ENCODE measurements at places on chromosomes 3 and 15.

GRCh38 chr3:56365905-56366640 is 102.2 kb downstream of the ERC2 start:
- DNase-seq: no peak

DNA sequence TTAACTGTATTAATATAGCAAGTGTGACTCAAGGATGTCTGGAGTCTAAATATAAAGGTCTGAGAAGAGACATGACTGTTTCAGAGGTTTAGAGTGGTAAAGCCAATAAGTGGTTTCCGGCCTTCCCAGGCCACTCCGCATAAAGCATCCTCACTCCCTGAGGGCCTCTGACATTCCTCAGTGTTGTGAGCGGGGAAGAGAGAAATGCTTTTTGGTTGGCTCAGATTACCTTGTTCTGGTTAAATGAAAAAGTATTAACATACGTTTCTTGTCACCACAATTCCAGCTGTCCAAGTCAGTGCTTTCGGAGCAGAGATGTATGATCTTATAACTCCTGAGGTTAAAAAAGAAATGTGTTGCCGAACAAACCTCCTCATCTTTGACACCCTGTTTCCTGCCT is 103.8 kb downstream of the RBMS3 start:
- DNase-seq: no peak

- no peak for DNase-seq
These were observed 4.4 kb downstream of the GATA2 start for GRCh38 chr3:128488636-128488990.

GRCh38 chr15:48678851-48679250 is 33.3 kb upstream of the FBN1 start:
- DNase-seq: no peak

- DNase-seq: no peak
These were observed 75.2 kb downstream of the CGNL1 start for GRCh38 chr15:57451555-57451954.

DNA sequence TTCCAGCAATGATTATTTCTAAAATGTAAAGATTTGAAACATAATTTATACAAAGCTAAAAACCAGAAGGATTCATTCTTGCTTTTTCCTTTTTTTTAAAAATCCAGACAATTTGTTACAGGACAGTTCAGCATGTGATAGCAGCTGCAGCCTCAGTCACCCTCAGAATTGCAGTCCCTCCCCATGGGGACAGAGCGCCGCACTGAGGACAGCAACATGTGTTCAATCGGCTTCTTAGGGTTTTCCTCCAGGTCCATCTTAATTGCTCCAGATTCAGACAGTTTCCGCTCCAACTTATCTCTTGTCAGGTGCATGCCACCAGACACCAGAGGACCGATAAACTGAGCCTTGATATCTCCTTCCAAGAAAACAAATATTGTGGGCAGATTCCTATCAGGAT is 134.9 kb upstream of the TBC1D5 start:
- DNase-seq: no peak

DNA sequence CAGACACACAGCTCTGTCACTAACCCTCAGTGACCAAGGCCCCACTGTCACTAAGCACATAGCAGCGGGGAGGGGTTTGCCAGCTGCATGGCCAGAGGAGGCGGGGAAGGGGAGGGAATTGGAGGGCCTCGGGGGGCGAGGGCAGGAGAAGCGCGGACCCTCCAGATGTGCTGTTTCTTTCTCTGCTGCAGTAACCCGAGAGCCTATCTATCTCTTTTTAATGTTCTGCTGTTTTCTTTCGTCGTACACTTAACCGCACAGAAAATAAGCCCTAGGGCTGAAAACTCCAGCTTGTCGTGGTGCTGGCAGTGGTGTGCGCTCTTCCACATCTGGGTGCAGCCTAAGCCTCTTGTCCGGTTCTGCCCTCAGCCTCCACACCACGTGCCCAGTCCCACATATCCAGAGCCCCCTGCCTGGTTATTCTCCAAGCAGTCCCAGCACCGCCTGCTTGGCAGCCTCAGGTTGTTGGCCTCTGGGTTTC is 51.1 kb downstream of the BDH1 start:
- DNase-seq: no peak

GRCh38 chr15:90191794-90192509 is 9.2 kb upstream of the SEMA4B start:
- DNase-seq: no peak

DNA sequence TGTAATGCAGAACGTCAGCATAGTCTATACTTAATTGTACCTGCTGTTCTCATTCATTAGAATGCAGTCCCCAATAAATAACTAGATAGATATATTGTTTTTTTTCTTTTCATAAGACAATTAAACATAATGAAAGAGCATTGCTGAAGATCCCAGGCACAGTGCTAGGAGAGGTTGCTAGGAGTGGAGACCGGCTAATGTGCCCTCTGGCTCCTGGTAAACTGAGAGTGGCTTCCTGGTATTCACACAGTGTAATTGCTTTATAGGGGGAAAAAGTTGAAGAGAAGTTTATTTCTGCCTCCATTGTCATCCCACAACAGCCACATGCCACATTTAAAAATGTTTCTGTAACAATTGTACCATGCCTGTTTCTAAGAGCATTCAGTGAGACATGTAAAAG is 135.6 kb downstream of the MAP2K5 start:
- DNase-seq: no peak

DNA sequence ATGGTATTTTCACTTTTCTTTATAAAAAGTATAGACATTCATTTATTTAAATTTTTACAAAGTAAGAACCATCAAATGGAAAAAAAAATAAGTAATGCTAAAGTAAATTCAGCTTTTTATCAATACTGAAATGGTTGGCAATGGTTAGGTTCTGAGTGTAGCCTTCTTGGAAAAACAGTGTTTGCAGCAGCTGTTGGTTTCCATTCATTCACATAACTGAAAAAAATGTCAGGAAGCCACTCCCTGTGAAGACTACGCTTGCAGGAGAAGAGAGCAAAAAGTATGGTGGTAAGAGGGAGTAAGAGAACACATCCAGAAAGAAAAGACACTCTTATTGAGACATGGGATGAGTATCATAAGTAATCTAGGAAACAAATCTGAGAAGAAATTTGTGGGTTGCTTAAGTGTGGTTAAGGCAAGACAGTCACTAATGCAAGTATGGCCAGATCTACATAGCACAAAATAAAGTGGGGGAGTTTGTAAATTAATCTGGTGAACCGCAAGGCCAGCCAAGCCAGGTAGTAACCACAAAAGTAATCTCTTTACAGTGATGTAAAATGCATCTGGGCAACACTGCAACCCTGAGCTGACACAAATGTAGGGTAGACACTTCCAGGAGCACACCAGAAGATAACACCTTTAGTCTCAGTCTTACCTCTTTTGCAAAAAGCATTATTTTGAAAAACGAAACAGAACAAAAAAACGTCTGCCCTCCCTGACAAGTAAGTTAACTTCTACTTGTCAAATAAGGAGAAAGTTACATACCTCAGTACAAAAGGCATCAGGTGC is 133.7 kb downstream of the IGSF11 start:
- no peak for DNase-seq

- DNase-seq: no peak
These were observed 85.0 kb downstream of the TGFBR2 start for GRCh38 chr3:30691249-30691880.

- DNase-seq: no peak
These were observed 207.9 kb upstream of the GAP43 start for GRCh38 chr3:115415246-115415996.

GRCh38 chr3:117587416-117587815 is 877.8 kb downstream of the TUSC7 start:
- DNase-seq: no peak

DNA sequence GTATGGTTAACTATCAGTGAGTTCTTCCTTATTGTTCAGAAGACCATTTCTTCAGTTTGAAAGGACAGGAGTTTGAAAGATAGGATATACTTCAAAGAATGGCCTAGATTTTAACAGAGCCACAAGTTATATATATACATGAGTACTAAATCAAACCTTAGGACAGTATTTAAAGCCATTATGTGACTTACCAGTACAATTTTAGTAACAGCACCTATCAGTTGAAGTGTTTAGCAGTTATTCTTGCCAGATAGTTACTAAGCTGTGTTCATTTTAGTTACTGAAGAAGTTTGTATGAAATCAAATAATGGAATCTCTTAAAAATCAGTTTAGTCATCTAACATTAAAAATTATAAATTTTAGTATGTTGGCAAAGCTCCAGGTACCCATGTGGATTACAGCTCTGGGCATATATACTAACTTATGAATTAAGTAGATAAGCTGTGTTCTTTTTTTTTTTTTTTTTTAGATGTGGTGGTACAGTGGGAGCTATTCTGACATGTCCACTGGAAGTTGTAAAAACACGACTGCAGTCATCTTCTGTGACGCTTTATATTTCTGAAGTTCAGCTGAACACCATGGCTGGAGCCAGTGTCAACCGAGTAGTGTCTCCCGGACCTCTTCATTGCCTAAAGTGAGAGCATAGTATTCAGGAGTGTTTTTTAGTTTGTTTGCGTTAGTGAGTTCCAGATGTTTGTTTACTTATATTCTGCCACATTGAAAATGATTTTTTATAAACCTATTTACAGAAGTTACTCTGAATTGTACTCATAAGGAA is 14.6 kb downstream of the SLC25A36 start:
- no peak for DNase-seq

DNA sequence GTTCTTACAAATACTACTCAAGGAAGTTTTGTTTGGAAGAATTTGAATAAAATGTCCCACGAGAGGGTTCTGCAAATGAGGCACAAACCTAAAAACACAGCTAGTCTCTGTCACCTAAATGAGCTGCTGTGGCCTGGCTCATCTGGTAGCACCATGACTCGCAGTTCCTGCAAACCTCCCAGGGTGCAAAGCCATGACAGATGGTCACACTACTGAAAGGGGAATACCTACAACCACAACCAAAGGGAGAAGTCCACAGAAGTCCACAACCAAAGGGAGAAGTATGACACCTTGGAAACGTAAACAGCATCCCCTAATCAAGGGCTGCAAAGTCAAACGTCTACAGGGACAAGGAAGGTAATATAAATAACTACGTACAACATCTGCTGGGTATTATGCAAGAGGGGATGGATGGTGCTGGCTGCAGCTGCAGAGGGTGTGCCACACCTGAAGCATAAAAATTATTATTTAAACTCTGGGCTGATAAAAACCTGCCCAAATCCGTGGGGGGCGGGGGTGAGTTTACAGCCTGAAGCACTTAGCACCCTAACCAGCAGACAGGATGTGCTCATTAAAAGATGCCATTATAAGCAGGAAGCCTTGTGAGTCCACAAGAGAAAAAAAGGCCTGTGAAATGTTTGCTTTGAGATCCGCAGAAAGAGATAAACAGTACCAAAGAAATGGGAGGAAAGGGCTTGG is 184.0 kb downstream of the MAGI1 start:
- DNase-seq: no peak

- no peak for DNase-seq
These were observed 10.6 kb upstream of the PCSK6 start for GRCh38 chr15:101499863-101500713.

DNA sequence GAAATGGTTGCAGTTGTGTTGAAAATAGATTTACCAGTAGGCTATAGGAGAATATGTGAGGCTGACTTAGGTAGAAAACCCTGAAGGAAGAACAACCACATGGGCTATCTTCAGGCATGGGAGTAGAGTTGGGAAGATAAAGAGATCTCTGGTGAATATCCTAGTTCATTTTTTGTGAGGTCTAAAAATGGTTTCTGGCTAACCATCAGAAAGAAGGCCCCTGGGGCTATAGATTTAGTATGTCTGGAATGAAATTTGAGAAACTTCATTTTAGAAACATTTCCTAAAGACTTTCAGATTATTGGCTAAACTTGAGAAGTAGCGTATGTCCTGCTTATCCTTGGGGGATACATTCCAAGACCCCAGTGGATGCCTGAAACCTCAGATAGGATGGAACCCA is 148.2 kb downstream of the NAALADL2 start:
- no peak for DNase-seq

GRCh38 chr3:25396686-25397085 is 31.4 kb upstream of the RARB start:
- no peak for DNase-seq

GRCh38 chr3:49617390-49618013 is 56.6 kb upstream of the APEH start:
- DNase-seq: no peak

GRCh38 chr3:149808209-149808829 is 4.7 kb upstream of the RNF13 start:
- DNase-seq: peak; percentile 34

DNA sequence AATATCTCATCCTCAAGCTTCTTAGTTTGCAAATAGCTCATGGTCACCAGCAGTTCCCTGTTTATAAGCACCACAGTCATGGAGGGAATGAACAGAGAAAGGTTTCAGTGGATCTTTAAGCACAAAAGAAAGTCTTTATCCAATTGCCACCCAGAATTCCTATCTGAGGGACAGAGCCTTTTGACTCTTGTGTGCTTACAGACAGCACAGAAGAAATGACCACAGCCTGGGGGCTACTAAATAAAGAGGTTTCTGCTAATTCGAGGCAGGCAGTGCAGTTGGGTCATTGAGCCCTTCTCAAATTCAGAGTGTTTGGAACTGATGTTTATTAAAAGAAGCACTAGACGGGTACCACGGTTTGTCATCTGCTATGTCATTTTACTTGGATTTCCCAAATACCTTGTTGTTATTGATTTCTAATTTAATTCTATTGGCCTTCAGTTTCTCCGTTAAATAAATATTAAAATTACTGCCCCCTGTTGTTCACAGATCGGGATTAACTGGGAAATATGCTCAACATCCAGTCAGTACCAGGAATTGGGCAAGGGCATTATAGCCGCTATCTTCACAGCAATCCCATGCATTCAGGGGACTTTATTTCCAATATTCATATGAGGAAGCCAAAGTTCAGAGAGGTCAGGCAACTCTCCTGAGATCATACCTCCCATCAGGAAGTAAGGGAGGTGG is 3.6 kb downstream of the PRICKLE2 start:
- no peak for DNase-seq

DNA sequence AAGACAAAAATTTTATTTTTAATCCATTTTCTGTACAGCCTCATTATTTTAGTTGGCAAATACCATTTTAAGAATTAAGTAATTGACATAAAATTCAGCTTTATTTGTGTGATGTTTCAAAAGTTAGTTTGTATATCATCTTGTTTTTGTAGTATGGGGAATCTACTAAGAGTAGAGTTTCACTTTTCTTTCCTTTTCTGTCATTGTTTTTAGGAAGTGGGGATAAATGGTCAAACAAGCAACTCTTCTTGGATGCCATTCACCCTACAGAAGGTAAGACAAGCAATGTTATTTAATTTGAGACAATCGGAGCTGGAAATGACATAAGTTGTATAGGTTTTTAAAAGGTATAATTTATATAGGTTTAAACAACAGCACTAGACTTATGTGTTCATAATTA is 268.3 kb downstream of the BBX start:
- no peak for DNase-seq

DNA sequence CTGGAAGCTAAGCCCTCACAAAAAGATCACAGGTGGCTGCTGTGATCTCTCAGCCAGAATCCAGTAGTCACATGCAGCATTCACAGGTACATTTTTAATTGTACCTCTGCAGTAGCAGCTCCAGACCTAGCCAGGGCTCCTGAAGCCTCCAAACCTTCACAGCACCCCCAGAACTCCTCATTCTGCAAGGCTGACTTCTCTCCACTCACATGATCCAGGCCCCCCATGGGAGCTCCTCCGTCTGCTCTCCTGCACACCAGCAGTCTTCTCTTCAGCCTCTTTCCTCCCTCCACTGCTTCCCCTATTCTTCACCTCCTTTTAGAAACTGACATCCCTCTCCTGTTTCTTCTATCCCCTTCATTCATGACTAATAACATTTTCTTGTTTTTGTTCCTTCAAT is 13.2 kb upstream of the CPEB1 start:
- no peak for DNase-seq
